ENCODE measurements at places on chromosomes 7 and 10.

- no peak for DNase-seq
Measured at GRCh38 chr7:65907501-65908198, 34.8 kb downstream of the VKORC1L1 start.

DNA sequence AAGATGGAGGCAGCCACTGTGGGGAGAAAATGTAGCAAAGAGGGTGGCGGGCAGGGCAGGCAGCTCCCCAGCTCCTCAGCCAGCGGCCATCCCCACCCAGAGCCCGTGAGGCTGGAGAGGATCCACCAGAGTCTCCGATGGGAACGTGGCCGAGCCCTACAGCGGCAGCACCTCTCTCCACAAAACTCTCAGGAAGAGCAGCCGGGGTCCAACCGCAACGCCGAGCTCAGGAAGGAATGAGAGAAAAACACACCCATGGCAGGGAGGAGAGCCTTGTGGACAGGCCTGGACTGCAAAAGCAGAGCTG, 54.0 kb upstream of the ADGRA1 start:
- DNase-seq: no peak

- DNase-seq: no peak
Measured at GRCh38 chr10:99523251-99523773, 9.4 kb upstream of the NKX2-3 start.

- no peak for DNase-seq
Measured at GRCh38 chr7:57176928-57177635, 44.8 kb upstream of the ZNF479 start.

- DNase-seq: no peak
Measured at GRCh38 chr10:15877836-15878576, 17.7 kb upstream of the MINDY3 start.

- no peak for DNase-seq
Measured at GRCh38 chr10:127840884-127841283, 51.9 kb downstream of the CLRN3 start.

GRCh38 chr7:121000081-121000983, 11.8 kb downstream of the CPED1 start:
- DNase-seq: peak; percentile 67

- no peak for DNase-seq
Measured at GRCh38 chr10:24503461-24504320, 220.0 kb downstream of the ARHGAP21 start.

DNA sequence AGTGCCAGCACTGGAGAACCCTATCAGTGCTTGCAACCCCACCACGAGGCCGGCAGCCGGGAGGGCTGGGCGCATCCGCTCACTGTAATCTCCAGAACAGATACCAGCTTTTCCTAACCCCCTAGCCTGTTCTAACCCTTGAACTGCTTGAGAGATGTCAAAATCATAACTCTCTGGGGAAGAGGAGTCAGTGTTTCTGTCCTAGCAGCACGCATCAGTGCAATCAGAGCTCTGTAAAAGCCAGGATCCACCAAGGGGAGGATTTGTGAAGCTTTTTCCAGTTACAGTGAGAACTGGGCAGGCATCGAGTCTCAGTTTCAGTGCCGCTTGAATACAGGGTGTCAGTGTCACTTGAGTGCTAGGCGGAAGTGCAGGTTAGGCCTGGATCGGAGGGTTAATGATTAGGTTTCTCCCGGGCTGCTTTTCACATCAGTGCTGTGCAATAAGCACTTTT, 104.5 kb upstream of the INSYN2A start:
- DNase-seq: no peak
